ENCODE measurements at places on chromosomes 5 and 9.

- peak; percentile 72 for DNase-seq
These were observed 263.2 kb downstream of the DMAC1 start for GRCh38 chr9:7536310-7536939.

GRCh38 chr9:12230708-12231107 is 462.5 kb upstream of the TYRP1 start:
- no peak for DNase-seq

DNA sequence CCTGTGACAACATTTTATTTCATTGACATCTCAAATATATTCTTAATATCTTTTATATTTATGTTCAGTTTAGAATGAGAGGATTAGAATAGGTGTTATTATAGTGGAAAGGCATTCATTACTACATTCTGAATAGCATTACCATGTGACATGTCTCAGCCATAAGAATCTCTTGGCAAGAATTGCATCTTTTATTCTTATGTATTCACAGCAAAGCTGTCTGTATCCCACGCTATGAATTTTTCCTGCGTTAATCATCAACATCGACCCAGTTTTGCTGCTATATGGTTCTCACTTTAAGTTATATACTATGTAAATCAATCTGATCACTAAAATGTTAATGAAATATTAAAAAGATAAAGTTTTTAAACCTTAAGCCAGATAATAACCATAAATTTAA is 248.6 kb downstream of the TMEM232 start:
- DNase-seq = no peak

- no peak for DNase-seq
These were observed 143.4 kb downstream of the TENT4A start for GRCh38 chr5:6856653-6857052.

DNA sequence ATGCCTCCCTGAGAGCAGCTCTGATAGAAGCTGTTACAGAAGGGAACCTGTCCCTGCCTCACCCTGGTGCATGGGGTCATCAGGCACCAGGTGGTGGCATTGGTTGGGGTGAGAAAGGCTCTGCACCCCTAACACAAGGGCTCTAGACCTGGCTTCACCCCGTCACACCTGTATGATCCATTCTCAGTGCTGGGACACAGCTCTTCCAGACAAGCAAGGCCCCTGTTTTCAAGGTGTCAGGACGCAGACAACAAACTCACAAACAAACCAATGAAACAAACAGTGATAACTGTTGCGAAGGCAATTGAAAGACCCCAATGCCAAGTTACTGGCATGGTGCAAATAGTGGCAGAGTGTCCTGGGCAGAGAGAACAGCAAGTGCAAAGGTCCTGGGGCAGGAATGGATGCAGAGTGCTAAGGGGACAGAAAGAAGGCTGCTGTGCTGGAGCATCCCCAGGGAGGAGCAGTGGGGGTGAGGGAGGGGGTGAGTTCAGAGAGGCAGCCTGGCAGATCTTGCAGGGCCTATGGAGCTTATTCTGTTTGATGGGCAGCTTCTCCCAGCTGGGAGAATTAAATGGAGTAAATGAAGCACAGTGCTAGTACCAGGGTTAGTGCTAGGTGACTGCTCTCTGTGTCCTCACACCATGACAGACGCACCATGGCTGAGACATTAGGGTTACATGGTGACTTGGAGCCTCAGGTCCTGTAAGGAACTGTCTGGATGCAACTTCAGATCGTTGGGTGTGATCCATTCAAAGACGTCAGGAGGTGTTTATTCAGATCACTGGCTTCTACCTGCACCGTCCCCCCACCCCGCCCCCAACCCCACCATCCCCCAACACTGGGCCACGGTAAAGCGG is 67.9 kb upstream of the UNC5A start:
- DNase-seq = no peak

DNA sequence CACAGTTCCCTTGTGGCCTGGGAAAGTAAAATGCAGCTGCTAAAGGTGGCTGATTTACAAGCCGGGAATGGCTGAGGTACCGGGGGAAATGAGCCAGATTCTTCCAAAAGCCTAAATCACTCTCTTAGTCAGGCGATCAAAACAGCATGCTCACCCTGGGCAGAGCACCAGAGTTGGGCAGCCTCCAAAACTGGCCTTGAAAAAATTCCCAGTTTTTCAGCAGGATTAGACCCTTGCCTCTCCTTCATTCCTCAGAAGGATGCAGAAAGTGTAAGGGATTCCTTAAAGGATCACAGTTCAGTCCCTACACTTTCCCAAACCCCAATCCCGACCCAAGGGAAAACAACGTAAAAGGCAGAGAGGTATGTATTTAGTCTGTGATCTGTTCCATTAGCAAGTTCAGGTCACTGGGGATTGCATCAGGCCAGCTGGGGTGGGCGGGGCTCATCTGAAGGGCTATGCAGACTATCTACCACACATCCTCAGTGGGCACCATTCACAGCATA is 16.9 kb downstream of the TMEM174 start:
- no peak for DNase-seq

GRCh38 chr5:163135849-163136248 is 301.5 kb upstream of the CCNG1 start:
- DNase-seq = no peak

DNA sequence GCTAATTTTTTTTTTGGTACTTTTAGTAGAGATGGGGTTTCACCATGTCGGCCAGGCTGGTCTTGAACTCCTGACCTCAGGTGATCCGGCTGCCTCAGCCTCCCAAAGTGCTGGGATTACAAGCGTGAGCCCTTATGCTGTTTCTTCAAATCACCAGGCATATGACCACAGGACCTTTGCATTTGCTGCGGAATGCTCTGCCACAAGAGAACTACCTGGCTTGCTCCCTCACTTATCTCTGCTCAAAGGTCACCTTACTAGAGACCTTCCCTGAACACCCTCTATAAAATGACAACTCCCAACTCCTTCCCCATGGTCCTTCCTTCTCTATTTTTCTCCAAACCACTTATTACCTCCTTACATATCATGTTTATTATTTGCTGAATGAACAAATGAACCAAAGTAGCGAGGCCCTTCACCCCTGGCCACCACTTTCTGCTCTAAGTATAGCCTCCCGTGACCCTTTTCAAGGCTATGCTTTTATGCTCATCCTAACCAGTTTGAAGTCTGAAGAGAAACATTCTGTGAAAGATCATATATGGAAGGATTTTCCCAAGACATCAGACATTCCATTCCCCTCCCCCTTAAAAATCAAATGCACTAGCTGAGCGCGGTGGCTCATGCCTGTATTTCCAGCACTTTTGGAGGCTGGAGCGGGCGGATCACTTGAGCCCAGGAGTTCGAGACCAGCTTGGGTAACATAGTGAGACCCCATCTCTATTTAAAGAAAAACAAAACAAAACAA is 1.3 kb downstream of the ZER1 start:
- DNase-seq = no peak

- DNase-seq = no peak
These were observed 147.0 kb downstream of the CSNK1G3 start for GRCh38 chr5:123659011-123659410.

Data from NCI-H774 (cell line).